Stimulated activated CD8-positive, alpha-beta memory T cell treated with anti-CD3 and anti-CD28 coated beads, Interleukin-15, amount 100 ng/mL, for 4 hours (primary cell): ENCODE measurements at places on chromosomes 2 and 18.

DNA sequence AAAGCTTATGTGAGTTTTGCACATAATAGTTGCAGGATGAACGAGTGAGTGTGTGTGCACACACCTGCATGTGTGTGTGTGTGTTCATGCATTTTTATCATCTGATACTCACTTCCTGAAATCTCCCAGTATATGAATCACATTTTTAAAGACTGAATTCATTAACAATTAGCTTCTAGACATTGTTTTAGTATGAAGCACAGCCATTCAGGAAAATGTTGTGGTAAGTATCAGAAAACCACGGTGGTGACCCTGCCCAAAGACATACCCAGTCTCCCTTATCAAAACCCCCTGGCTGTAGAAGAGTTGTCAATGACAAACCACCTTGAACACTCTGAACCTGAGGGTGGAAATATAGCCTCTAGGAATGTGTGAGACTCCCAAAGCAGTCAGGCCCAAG lies 220.8 kb downstream of the ALK start:
- DNase-seq: no peak

DNA sequence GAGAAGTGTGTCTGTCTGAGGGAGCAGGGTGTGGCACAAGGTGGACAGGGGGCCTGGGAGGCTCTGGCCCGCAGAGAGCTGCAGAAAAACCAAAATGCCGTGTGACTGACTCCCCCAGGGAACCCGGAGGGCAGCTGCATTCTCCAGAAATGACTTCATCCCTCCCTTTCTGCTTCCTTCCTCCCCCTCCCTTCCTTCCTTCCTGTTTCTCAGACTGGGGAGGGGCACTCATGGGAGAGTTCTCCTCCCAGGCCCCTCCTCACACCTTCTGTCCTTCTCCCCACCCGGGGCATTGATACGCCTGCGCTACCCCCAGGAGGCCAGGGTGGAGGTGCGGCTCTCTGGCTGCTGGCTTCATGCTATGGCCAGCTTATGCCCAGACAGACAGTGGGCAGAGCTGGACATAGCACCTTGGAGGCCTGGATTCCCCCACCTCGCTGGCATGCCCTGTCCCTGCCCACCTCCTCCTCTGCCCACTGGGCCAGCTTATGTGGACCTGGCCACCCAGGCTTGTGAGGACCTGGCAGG lies 8.2 kb upstream of the GPR17 start:
- no peak for DNase-seq

DNA sequence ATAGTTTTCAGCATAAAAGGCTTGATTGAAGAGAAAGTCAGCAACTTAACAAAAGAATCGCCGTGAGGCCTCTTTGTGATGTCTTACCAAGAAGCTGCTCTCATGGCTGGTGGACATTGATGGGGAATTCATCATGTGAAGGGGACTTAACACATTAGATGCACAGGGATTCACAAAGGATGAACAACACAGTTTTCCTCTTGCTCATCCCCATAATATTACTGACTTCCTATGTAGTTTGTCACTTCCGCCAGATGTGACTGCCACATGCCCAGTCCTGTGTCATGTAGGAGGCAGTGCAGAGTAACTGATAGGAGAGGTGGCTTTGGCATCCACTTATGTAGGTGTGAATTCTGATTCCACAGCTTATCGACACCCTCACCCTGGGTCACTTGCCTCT lies 232.6 kb upstream of the LYPD1 start:
- DNase-seq: no peak

DNA sequence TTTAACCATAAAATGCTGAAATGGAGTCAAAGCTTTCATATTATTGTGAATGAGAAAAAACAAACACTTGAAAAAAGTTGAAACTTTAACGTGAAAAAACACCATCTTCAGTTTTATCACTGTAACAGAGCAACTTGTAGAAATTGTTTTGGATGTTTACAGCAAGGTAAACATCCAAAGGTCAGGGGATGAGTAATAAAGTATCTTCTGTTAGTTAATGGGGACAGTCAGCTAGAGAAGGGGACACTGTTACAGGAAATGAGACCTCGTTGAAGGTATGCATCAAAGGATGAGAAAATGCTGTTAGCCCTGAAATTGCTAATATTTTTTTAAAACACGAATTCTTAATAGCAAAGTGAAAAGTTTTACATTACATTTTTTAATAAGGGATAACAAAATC lies 2.9 kb downstream of the RHBDD1 start:
- no peak for DNase-seq

- DNase-seq: no peak
These were observed 11.2 kb downstream of the CASP10 start for GRCh38 chr2:201194097-201194496.

GRCh38 chr2:166959556-166959955 lies 71.3 kb downstream of the XIRP2 start:
- no peak for DNase-seq

- DNase-seq: no peak
These were observed 376.6 kb downstream of the EIPR1 start for GRCh38 chr2:3000968-3001367.

DNA sequence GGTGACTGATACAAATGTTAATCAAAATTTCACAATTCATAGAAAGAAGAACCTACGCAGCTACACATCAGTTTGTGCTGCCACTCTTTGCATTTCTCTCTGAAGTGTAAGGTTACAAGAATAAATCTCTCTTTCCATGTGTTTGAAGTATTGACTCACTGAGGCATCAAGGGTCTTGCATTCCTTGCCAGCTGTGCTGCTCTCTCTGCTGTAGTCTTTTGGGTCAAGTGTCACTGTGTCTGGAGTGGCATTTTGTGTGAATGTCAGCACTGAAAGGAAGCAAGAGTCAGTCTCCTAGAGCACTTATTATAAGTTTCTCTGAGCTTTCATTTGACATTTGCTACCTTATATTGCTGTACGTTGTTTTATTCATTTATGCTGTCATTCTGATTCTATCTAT lies 1696.1 kb upstream of the LRRTM1 start:
- no peak for DNase-seq

DNA sequence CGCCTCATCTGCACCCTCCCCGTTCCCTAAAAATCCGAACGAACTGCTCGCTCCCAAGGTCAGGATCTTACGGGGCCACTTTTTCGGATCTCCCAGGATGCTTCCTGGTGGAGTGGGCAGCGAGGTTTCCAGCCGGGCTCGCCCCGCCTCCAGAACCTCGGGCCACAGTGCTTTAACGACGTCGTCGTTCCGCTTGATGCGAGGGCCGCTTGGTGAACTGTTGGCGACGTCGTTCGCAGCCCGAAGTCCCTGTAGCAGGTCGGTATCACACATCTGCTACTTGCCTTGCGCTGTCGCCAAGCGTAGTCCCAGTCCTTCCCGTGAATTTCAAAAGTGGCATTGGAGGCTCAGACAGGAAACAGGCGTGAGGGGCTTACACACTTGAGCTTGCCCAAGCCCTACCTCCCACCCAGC lies 15.3 kb downstream of the EVX2 start:
- DNase-seq: no peak

- no peak for DNase-seq
These were observed 13.9 kb downstream of the MEX3C start for GRCh38 chr18:51183372-51184090.

GRCh38 chr18:63879709-63880108 lies 7.8 kb upstream of the SERPINB2 start:
- DNase-seq: no peak

GRCh38 chr2:224211791-224212190 lies 172.7 kb upstream of the SERPINE2 start:
- DNase-seq: no peak

GRCh38 chr2:25551316-25551715 lies 122.1 kb downstream of the DTNB start:
- no peak for DNase-seq

- no peak for DNase-seq
These were observed 91.0 kb downstream of the EPB41L5 start for GRCh38 chr2:120103723-120104467.

- DNase-seq: no peak
These were observed 47.8 kb downstream of the TMEM17 start for GRCh38 chr2:62458206-62458641.

DNA sequence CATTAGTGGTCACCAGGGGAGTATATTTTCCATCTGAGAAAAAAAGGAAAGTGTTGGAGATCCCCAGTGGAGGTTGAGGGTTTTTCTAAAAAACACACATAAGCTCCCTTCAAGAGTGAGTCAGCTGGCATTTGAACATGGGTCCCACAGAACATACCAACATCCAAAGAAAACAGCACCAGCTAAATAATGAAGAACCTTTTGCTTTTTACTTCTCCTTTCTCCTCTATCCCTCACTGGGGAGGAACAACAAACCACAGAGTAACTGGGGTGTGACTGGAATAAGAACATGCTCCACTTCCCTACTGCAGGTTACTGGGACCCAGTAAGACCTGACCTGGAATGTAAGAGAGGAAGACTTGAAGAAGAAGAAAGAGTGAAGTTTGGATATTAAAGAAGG lies 56.5 kb upstream of the RAPH1 start:
- DNase-seq: no peak

DNA sequence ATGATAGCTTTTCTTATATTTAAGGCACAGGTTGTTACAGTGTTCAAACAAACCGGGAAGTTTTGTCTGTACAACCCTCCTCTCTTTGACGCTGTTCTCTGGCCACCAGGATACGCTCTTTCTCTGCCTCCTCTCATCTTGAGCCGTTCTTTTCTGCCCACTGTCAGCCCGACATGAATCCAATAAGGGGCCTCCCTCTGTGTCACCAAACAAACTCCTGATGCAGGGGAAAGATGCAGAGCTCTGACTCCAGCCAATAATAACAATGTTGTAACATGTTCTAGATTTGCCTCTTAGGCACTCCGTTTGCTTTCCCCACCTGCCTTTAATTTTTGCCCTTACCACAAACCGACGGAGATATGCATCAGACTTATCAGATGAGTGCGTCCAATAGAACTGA lies 449.3 kb downstream of the SLC4A3 start:
- DNase-seq: no peak

- DNase-seq: no peak
These were observed 69.1 kb downstream of the LRP1B start for GRCh38 chr2:142061733-142062132.

GRCh38 chr2:178962805-178963433 lies 87.0 kb downstream of the CCDC141 start:
- DNase-seq: no peak

DNA sequence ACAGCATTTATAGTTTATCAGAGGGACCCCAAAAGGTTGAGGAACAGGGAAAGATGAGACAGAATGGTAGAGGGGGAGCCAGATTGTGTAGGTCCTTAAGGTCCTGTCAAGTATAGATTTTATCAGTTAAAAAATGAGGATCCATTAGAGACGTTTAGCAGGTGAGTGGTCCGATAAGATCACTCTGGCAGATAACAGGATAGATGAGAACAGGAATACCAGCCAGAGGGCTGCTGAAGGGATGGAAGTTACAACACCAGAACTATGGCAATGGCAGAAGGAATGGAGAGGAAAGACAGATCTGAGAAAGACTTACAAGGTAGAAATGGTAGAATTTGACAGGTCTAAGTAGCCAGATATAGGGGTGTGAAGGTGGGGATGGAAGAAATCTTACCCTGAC lies 141.7 kb downstream of the CDH20 start:
- DNase-seq: no peak

GRCh38 chr2:136117909-136118818 lies at the start of gene CXCR4:
Gene CXCR4, minus strand, starts transcription at chr2:136118149. Its CDS starts 89 bp downstream, at chr2:136118060.
- DNase-seq: peak; percentile 74

GRCh38 chr2:221943076-221943810 lies 355.6 kb downstream of the PAX3 start:
- no peak for DNase-seq

DNA sequence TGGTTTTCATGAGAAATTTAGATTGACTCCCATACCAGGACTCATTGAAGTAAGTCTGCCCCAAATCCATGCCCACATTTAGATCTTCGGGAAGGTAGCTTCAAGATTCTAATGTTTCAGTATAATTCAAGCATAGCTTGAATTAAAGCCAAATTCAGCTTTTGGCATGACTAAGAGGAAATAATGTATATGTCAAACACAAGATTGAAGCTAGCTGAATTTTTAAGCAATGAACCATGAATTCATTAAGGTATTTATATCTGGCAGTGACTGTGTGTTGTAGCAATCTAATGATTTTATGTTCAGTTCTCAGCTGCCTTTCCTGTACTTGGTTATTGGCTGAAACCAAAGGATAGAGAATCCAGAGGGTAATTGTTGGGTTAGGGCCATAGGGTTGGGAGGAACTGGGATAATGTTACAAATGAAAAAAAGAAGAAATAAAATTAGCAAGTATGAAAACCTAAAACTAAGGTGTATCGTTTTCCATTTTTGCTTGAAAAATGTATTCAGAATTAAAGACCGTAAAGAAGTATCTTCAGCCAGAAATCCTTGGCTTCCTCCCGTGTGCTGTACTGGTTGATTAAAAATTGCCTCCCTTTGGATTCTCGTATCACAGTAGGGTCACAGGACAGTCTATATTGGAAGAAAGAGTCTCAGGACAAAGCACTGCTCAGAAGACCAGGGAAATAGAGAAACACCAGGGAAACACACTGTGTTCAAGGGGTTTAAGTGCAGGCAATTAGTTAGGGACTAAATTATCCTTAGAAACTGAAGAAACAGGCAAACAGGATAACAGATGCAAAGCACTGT lies 119.0 kb upstream of the FN1 start:
- DNase-seq: no peak

DNA sequence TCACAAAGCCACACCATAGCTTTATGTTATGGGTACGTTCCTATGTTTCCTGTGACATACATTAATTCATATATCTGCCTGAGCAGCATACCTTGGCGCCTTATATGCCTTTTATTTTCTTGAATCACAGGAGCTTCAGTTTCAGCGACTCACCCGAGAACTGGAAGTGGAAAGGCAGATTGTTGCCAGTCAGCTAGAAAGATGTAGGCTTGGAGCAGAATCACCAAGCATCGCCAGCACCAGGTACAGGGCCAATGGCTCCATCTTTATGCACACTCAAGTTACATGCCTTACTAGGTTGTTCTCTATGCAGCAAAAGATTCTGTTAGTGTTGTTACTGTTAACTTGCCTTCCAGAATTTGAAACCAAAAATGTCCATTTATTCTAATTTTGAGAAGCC lies 120.4 kb downstream of the PKP4 start:
- DNase-seq: no peak

DNA sequence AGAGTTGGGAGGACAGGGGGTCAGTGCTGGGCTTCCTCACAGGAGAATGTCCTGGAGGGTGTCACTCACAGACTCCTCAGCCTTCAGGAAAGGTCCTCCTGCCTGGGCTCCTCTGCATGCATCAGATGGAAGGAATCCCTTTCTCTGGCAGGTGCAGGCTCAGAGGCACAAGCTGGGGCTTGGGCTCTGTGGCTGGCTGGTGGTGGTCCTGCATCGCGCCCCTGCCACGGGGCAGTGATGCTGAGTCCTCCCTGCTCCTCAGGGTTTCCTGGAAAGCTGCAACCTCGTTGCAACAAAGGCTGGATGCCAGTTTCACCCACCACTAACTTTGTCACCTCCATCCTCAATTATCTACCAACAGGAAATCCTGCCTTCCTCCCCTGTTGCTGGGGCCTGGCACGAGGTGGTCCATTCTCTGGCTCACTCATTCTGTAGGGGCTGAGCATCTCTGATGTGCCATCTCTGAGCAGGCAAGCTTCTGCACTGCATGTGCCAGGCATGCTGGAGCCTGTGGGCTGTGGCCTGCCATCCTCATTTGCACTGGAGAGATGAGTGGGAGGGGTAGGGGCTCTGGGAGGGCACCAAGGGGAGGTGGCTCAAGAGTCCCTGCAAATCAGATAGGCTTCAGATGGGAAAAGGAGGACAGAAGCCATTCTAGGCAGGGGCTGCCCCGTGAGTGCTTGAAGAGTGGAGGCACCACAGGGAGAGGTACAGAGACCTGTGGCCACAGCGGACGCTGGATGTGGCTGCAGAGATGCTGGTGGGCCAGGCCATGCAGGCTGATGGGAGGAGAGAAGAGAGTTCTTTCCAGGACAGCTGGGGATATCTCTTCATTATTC lies 272.6 kb upstream of the HS6ST1 start:
- no peak for DNase-seq

- no peak for DNase-seq
These were observed 413.6 kb downstream of the PTH2R start for GRCh38 chr2:208820014-208820688.
